Naive thymus-derived CD8-positive, alpha-beta T cell (primary cell): ENCODE measurements at places on chromosomes 4 and X. TPM values are rescaled to one million over a fixed set of nuclear protein-coding genes. Genes with fewer than 3 reads are reported as not detected.

The GLRB gene
- not detected for total RNA-seq

The PHEX gene
- 0.19 TPM for total RNA-seq

The CCNI gene
- total RNA-seq = 309 TPM

The SSX4 gene
- not detected for total RNA-seq

The F8A2 gene
- total RNA-seq = not detected

The NOX1 gene
- total RNA-seq = not detected

The ATOH1 gene
- total RNA-seq = not detected

The FTHL17 gene
- total RNA-seq = not detected

DNA sequence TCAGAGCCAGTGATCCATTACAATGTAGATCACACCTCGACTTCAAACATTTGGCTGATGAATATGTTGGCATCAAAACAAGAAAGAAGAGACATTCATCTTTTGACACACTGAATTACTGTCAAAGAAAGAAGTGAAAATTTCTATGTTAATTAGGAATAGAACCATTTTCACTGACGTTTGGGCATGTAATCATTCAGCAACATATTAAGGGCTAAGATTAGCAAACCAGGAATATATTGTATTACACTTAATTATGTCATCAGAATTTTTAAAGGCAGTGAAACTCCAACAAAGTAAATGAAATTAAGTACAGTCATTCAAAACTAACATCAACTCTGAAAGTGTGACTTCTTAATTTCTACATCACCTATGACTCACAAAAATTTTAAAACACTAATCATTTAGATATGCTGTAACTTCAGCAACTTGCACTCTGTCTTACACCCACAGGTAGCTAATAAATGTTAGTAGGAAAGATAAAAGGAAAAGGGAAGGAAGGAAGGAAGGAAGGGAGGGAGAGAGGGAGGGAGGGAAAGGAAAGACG, 1.4 kb upstream of the SMR3A start:
- no peak for DNase-seq

DNA sequence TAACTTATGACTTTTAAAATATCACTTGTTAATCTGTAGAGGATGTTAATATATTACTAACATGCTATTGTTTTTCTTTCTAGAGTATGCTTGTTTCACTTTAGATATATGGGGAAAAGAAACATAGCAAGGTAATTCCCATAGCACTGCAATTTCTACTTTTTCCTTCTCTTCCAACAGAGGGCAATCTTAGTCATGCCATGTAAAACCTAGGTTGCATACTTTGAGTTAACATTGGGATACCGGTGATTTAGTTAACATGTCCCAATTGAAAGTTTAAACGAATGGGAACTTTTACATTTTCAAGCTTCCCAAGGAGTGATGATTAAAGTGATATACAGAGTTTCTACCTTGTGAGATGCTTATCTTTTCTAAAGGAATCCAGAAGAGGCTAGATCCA, 89.4 kb upstream of the IL13RA1 start:
- no peak for DNase-seq

DNA sequence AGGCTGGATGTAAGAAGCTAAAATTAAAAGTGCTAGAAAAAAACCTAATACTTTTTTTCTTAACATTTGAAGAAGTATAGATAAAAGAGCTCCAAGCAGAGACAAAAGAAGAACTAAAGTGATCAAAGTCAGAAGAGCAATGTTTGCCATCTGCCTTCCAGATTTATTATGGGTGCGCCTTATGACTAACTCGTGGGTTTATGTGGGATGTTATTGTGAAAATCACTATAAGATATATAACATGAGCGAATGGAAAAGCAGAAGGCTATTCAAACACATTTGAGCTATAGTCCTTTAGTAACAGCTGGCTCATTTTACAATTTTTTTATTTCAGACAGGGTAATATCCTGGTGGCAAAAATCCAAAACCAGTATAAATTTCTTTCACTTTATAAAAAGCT, 1040.7 kb downstream of the RAPGEF2 start:
- DNase-seq = no peak

GRCh38 chrX:10798041-10798440, 177.7 kb upstream of the MID1 start:
- no peak for DNase-seq

DNA sequence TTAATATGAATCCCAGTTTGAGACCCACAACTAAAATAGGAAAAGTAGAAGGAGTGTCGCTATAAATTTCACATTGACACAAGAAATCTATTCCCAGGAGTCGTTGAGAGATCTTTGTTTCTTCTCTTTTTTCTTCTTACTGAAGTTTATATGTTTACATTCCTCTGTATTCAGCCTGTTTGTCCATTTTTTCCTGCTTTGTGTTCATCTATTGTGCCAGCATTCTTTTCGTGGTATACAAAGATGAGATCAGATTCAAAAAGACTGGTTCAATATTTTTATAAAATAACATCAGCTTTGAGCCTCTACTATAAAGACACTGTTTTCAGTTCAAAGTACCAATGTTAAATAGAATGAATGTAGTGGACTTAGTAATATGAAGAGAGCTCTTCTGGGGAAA, 95.4 kb upstream of the MYOZ2 start:
- no peak for DNase-seq

DNA sequence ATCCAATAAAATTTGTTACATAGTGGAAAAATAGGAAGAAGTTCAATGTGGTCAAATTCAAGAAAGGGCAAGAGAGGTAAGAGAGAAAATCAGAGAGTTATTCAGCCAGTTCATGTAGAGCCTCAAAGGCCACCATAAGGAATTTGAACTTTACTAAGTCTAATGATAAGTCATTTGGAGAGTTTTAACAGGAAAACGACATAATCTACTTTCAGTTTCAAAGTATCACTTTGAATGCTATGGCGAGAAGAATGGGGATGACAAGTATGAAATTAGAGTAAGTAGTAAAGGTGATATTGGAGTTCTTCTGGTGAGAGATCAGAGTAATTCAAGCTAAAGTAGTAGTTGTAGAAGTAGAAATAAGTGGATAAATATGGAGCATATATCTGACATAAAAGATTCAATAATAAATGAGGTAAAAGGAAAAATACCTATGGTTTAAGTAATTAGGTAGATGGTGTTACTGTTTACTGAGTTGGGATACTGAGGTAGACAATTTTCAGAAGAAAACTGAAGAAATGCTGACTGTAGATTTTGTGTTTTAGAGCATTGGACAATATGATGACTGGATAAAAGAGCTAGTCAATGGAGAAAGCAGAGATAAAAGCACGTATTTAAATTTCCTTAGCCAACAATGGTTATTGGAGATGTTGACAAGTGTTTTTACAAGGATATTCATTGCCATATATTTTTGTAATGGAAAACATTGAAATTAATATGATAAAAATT, 331.7 kb upstream of the ADGRL3 start:
- no peak for DNase-seq

- DNase-seq = no peak
Measured at GRCh38 chr4:185709802-185710486, 102.0 kb downstream of the SORBS2 start.

GRCh38 chr4:138181287-138181686, 60.9 kb downstream of the SLC7A11 start:
- DNase-seq = no peak

GRCh38 chr4:161486461-161486860, 677.3 kb downstream of the FSTL5 start:
- no peak for DNase-seq

DNA sequence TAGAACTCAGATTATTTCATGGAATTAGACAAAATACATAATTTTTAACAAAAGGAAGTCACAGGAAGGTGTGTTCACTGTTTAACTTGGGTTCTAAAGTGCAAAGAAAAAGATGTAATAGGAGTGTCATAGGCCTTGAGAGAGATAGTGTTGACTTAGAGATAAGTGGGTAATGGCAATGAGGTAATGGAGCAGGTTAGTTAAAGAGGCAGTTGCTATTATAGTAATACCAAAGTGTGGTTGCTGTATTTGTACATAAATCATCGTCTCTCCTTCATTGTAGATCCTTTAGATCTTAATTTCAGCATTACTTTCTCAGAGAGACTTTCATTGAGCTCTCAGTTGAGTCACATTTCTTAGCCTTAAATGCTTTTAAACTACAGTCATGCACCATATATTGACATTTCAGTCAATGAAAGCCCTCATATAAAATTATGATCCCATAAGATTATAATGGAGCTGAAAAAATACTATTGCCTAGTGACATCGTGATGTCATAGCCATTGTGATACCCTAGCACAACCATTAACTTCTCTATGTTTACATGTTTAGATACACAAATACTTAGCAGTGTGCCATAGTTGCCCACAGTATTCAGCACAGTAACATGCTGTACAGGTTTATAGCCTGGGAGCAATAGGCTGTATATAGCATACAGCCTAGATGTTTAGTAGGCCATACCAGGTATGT, 245.4 kb downstream of the ADGRL3 start:
- no peak for DNase-seq

DNA sequence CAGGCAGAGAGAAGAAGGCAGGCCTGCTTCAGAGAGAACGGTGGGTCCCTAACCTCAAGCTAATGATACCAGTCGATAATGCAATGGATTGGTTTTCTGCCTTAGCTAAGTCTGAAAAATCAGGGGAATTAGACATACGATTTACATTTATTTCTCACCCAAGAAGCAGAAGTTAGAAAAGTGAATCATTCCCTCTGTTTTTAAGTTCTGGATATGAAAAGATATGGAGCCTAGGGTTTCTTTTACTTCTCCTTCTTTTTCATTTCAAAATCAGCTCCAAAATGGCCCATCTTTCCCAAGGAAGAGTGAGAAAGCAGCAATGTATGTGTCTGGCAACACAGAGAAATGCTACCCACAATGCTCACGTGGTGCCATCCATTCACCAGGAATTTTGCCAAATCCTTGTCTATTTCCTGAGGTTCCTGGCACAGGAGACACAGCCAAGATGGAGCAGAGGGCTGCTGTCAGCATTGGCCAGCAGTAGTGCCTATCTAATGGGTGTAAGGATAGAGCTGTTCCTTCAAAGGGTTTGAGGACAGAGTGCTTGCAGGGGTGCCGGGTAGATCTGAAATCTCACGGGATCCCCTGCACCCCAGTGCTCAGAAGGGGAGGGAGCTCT, 231.5 kb downstream of the MAML3 start:
- no peak for DNase-seq

- no peak for DNase-seq
Measured at GRCh38 chr4:108941904-108942430, 179.1 kb upstream of the ETNPPL start.

- no peak for DNase-seq
Measured at GRCh38 chr4:139526928-139527327, 29.1 kb downstream of the SETD7 start.

DNA sequence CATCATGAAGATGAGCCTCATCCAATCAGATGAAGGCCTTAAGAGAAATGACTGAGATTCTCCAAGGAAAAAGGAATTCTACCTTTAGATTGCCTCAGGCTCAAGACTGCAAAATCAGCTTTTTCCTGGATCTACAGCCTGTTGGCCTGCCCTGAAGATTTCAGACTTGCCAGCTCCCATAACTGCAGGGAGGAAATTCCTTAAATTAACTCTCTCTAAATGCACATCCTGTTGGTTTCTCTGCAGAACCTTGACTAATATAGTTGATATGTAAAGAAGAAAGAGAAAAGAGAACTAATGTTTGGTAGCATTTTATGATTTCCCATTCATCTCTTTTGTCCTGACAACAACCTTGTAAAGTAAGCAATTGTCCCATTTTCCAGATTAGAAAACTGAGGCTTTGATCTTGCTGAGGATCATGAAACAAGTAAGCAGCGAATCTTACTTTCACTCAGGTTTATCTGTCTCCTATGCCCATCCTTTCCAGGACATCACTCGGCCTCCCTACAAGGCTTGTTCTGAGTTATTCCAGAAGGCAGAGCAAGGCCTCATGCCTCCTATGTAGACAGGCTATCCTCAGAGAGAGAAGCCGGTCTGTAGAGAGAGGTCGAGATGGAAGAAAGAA, 115.0 kb upstream of the LDB2 start:
- DNase-seq = no peak

DNA sequence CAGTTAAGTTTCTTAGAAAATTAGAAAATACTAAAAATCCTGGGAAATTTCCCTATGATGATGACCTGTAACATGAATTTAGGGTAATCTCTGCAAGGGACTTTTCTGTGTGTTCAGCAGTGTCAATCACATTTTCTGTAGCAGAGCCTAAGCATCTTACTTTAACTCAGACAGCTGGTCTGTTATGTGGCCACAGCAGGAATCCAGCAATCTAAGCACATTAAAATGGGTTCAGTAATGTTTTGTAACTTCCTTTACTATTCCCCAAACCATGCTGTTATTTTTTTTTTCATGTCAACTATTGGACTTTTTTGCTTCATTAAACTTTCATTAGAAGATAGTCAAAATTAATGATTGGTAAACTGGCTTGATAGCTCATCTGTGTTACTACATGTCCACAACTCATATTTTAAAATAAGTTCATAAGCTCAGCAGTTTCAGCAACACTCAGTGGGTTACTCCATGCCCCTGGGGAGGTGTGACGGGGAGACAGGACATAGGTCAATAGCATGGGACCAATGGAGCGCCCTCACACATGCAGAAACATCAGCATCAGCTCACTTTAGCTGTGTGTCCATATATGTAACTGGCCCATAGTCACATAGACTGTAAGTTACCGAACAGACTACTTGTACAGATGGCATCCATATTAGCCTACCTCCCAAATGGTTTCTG, 168.0 kb upstream of the PACRGL start:
- DNase-seq = no peak

DNA sequence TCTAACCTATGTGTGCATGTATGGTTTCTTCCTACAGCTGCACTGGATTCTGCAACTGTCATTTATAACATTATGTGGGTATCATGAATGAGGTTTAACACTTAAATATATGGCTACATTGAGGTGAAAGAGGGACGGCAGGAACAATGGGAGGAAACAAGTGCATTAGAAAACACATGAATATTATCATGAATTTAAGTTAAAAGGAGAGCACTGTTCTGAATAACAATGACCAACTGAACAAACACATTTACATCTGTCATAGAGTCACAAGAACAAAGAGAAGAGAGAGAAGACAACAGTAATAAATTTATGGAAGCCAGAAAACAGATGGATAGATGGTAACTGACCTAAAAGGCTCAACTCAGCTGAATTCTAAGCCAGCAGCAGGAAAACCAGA, 527.1 kb upstream of the DIPK2B start:
- no peak for DNase-seq

GRCh38 chr4:104531390-104531789, 36.7 kb upstream of the CXXC4 start:
- DNase-seq = no peak

GRCh38 chr4:156575430-156576073, 396.0 kb downstream of the PDGFC start:
- no peak for DNase-seq

GRCh38 chrX:12206413-12206812, 68.1 kb downstream of the FRMPD4 start:
- DNase-seq = no peak

DNA sequence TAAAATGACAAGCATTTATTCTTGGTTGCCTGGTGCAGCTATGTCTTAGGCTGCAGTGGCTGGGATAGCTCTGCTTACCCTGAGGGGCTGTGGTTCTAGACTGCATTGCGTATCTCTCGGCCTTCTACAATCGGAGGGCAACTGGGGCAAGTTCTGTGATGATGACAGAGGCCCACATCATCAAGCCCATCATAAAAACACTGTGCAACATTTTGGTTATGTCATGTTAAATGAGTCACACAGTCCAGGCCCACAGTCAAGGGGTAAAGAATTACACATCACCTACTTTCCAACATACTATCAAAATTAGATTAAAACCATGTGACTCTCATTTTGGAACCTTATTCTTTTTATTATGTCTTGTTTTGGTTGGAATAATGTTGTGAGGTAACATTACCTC, 120.2 kb upstream of the GUCY1A1 start:
- no peak for DNase-seq

- no peak for DNase-seq
Measured at GRCh38 chr4:173057901-173058300, 110.7 kb upstream of the GALNT7 start.
